ENCODE measurements at places on chromosomes 3 and 15.
A peak's percentile ranks its signal among the peaks of the same experiment; 100 is the strongest.

GRCh38 chr15:69578252-69578651, 125.6 kb downstream of the RPLP1 start:
- no peak for DNase-seq
- no peak overlapping the region for H3K27ac ChIP-seq
- no peaks in the 10 kb centered on the region for H3K36me3 ChIP-seq
- peaks cover 16% of the 10 kb centered on the region for H3K4me1 ChIP-seq
- no peak overlapping the region for H3K4me3 ChIP-seq
- no peaks in the 10 kb centered on the region for H3K27me3 ChIP-seq

- no peak overlapping the region for H3K27ac ChIP-seq
- no peak overlapping the region for H3K4me3 ChIP-seq
- DNase-seq, result no peak
- H3K4me1 ChIP-seq, result no peaks in the 10 kb centered on the region
These were observed 173.5 kb downstream of the EPHA3 start for GRCh38 chr3:89280822-89281365.

DNA sequence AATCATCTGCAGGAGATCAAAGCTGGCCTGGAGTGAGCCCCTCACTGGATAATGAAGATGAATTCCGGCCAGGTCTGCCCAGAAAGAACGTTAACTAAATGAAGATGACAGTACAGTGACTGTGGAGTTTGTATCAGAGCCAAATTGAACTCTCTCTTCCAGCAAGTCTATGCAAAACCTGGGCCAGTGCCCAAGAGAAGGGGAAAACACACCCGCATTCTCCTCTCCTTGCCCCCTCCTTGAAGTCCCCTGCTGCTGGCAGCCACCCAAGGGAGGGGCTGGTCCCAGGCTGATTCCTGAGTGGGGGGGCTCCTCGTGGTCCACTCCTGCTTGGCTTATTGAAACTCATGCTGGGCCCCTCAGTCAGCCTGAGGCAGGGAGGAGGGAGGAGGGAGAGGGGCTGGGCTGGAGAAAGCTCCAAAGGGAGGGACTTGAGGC, 155.7 kb downstream of the RAB11A start:
- DNase-seq, result no peak
- H3K4me1 ChIP-seq, result peaks cover 5% of the 10 kb centered on the region
- no peak overlapping the region for H3K4me3 ChIP-seq
- H3K27me3 ChIP-seq, result peaks cover 13% of the 10 kb centered on the region
- no peaks in the 10 kb centered on the region for H3K36me3 ChIP-seq

DNA sequence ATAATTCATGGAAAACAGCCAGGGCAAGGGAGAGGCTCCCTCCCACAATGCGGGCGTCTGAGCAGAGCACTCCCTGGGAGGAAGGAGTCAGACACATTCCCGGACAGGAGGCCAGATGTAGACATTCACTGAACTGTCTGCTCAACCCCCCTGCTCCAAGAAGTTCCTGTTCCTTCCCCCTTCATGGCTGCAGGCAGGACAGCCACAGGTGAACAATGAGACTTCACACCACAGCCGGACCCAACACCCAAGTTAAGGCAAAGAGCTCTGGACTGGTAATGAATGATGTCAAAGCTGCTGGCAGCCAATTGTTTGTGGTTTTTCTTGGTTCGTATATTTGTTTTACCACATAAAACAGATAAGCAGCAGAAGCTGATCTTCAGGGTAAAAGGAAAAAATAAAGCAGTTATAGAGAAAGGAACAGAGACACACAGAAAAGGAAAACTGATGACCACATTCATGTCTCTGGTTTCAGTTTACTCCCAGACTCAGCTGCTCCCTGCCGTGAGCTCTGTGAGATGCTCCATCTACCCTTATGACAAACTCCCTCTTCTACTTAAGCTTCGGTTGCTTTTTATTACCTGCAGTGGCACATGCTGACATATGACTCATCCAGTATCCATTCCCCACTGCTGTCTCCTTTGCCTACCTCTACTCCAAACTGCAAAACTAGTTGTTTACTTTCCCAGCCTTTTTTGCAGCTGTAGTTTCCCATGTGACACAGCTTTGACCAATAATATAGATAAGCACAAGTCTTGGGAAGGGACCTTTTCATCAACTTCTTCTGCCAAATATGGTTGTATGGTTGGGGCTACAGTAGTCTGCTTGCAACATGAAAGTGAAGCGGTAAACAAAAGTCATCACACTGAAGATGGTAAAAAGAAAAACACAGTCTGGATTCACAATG, 33.1 kb downstream of the DZIP1L start:
- H3K27ac ChIP-seq, result no peak overlapping the region
- no peaks in the 10 kb centered on the region for H3K36me3 ChIP-seq
- H3K27me3 ChIP-seq, result peaks cover 8% of the 10 kb centered on the region

GRCh38 chr3:30401971-30402370, 204.4 kb upstream of the TGFBR2 start:
- no peaks in the 10 kb centered on the region for H3K36me3 ChIP-seq
- no peak for DNase-seq
- no peaks in the 10 kb centered on the region for H3K27me3 ChIP-seq
- H3K27ac ChIP-seq, result no peak overlapping the region
- H3K4me1 ChIP-seq, result peaks cover 16% of the 10 kb centered on the region
- no peak overlapping the region for H3K4me3 ChIP-seq

DNA sequence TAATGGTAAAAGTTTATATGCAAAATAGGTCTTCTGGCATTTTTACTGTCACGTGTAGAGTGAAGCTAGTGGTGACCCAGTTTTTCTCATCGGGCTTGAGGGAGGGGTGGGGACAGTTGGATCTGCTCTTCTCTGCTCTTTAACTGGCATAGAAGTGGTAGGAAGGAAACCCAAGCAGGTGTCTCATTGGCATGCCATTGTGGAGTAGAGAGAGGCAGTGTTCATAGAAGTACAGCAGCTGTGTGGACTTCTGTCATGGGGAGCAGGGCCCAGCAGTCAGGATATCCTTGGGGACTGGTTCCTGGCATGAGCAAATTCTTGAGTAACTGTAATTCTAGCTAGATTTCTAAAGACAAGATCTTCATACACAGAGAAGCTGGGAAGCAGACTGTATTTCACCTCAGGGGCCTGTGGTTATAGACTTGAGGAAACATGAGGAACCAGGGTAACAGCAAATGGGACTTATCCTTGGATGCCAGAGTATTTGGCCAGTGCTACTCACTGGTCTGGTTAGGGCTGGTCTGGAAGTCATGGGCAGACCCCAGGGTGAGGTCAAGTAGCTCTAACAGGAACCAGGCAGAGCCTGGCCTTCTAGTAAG, 42.9 kb downstream of the CDIN1 start:
- H3K36me3 ChIP-seq, result peaks cover 19% of the 10 kb centered on the region
- no peaks in the 10 kb centered on the region for H3K27me3 ChIP-seq
- H3K4me3 ChIP-seq, result no peak overlapping the region

DNA sequence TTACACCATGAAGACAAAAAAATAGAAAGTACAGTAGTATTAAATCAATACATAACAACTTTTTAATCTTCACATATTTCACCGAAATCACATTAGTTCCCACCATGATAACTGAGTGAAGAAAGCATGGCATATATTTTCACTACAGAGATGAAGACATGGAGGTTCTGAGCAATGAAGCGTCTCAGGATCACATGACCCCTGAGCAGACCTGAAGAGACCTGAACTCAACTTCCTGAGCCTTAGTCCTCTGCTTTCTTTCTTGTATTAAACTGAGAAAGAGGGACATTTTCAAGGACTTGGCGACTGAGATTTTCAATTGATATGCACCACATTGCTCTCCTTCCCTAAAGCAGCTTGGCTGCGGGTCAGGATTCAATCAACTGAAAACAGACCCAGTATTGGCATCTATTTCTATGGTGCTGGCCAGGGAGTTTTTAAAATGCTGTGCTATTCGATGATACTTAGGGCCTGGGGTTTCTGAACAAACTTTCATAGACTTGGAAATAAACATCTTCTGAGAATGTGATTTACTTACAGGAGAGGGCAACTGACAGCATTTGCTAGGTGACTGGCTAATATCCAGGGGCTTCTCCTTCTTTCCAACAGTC, 165.1 kb downstream of the LSAMP start:
- no peak overlapping the region for H3K27ac ChIP-seq
- no peak overlapping the region for H3K4me3 ChIP-seq
- no peak for DNase-seq

DNA sequence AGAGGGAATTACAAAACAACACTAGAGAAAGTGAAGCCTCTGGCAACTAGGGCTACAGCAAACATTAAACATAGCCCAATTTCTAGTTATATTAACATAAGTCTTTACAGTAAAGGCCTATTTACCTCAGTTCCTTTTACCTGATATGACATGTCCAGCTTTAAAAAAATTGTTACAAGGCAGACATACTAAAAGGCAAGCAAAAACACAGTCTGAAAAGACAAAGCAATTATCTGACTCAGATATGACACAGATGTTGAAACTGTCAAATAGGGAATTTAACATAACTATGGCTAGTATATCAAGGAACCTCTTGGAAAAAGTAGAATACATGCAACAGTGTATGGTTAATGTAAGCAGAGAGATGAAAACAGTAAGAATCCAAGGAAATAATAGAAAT, 238.6 kb downstream of the RAP2B start:
- H3K36me3 ChIP-seq, result peaks cover 5% of the 10 kb centered on the region
- H3K4me1 ChIP-seq, result peaks cover 23% of the 10 kb centered on the region
- DNase-seq, result no peak

DNA sequence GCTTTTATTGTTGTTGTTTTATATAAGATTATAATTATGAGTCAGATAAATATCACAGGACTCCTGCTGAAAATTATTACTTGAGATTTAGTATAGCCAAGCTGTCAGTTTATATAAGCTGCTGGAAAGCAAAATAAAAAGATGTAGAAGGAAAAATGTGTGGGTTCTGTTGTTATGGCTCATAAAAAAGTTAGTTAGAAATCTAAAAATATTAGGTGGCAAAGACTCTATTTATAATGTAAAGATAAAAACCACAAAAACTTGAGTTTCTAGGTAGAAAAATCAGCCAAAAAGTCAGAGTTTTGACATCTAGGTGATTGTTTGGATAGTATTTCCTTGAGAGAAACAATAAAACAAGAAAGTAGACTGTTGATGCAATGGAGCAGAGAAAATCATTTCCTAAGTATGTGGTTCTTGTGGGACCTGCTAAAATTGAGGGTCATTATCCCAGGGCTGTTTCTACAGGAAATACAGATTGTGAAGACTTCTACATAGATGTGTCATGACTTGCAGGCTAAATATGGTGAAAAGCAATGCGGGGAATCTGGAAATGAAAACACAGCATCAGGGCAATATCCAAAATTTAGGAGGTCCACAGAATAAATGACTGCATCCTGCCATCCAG, 1109.6 kb upstream of the CADM2 start:
- no peak overlapping the region for H3K4me3 ChIP-seq
- H3K36me3 ChIP-seq, result no peaks in the 10 kb centered on the region
- no peaks in the 10 kb centered on the region for H3K27me3 ChIP-seq

GRCh38 chr3:19487386-19487785, 339.1 kb downstream of the KCNH8 start:
- H3K4me1 ChIP-seq, result no peaks in the 10 kb centered on the region
- H3K27ac ChIP-seq, result no peak overlapping the region
- no peaks in the 10 kb centered on the region for H3K36me3 ChIP-seq
- DNase-seq, result no peak
- no peak overlapping the region for H3K4me3 ChIP-seq
- no peaks in the 10 kb centered on the region for H3K27me3 ChIP-seq

DNA sequence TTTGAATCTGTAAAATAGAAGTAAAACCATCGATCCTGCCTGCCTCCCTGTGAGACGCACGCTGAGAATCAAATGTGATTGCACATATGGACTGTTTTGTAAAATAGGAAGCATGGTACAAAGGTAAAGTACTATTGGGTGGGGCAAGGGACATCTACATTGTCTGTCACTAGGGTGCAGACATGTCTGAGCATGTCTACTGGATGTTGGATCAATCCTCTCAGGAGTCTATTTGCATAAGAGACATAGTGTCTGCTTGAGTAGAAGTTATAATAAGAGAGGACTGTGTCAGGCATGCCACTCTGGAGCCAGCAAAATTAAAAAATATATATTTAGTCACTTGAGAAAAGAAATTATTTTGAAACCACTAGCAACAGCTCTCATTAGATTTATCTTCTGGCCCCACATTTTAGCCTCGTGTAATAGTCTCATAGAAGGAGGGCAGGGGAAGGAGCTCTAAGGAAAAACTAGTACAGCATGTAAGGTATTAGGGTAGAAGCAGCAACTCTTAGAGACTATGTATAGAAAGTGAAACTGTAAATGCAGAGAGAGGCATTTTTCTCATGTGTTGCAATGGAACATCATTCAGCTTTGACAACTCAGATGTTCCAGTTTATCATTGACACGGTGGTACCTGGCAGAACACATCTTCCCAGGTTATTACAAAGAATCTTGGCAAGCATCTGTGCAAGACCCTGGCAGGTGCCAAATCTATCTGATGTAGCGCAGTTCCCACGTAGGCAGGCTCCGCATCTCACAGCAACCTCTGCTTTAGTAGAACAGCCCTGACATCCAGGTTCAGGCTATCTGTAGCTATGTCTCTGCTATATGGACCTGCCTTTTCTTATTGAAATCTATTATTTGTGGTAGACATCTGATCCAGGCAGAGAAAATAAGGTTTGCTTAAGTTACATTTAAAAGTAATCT, 85.2 kb upstream of the CHL1 start:
- no peaks in the 10 kb centered on the region for H3K4me1 ChIP-seq
- DNase-seq, result no peak
- H3K36me3 ChIP-seq, result no peaks in the 10 kb centered on the region
- no peak overlapping the region for H3K4me3 ChIP-seq

GRCh38 chr3:128804017-128804810, 75.2 kb upstream of the ACAD9 start:
- peaks cover 56% of the 10 kb centered on the region for H3K36me3 ChIP-seq
- H3K27ac ChIP-seq, result peak overlapping the region; percentile 98
- H3K27me3 ChIP-seq, result no peaks in the 10 kb centered on the region
- H3K4me1 ChIP-seq, result peaks cover 77% of the 10 kb centered on the region

- H3K27me3 ChIP-seq, result no peaks in the 10 kb centered on the region
- no peak overlapping the region for H3K27ac ChIP-seq
- DNase-seq, result no peak
- no peaks in the 10 kb centered on the region for H3K4me1 ChIP-seq
- no peak overlapping the region for H3K4me3 ChIP-seq
These were observed 70.2 kb downstream of the NMD3 start for GRCh38 chr3:161291191-161291901.

DNA sequence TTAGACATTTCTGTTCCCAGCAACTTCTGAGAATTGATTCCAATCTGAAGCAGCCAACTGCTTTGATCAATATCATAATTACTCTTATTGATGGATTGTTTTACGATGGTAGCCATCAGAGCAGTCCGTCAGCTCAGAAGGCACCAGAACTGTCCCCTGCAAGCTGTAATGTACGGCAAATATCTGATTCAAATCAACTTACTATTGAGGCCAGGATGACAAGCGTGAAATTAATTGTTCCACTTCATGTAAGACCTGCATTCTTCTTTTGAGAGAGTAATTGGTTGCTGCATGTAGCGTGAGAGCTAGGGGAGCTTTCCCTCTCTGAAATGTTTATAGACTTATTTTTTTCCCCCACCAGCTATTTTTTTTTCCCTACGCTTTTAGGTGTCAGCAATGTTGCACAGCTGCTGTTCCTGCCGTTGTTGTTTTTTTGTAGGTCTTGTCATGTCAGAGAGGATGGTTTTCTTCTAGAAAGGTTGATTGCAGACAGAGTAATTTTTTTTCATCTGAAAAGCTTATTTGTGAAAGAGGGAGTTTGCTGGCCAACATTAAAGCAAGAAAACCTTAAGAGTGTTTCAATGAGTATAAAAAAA, 134.9 kb downstream of the CACNA2D3 start:
- no peak for DNase-seq
- H3K36me3 ChIP-seq, result no peaks in the 10 kb centered on the region
- H3K4me1 ChIP-seq, result no peaks in the 10 kb centered on the region
